ENCODE measurements at places on chromosomes 11 and 22. TPM values are rescaled to one million over a fixed set of nuclear protein-coding genes. Genes with fewer than 3 reads are reported as not detected.

NRXN2 gene
- total RNA-seq, result 6.3 TPM

ZMAT5 gene
- total RNA-seq, result 23.0 TPM

DNA sequence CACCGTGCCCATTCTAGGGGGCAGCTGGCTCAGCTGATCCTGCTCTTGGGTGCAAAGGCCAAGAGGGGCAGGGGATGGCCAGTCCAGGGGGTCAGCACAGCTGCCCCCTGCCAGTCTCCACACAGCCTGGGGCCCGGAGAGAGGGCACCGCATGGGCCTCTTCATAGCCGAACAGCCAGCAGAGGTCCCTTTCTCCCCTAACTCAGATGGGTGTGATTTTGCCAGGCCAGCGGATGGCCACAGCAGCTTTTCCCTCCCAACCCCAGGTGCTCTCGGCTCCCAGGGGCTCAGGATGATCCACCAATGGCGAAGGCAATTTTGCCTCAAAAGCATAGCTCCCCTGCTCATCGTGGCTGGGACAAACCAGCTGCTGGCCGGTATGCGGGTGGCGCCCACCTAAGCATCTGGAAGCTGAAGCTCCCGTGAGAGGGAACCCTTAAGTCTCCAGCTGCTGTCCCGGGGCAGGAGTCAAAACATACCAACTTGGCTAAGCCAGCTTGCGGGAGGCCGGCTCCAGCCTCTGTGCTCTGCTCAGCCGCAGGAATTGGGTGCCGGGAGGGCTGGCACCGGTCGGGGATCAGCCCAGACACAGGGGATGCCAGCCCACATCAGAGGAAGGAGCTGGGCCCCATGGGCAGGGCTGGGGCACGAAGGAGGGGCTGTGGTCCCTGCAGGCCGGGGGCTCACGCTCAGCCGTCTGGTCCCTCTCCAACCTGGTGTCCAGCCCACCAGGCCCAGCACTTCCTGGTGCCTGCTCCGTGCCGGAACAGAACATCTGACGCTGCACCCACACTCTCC, 30.5 kb upstream of the GNB1L start:
- no peak for DNase-seq

GRCh38 chr11:58513747-58514367, 6.0 kb upstream of the OR5B21 start:
- no peak for DNase-seq

GRCh38 chr22:31272522-31273446, 19.5 kb downstream of the PIK3IP1 start:
- no peak for DNase-seq

- no peak for DNase-seq
These were observed 388.8 kb downstream of the LUZP2 start for GRCh38 chr11:24885580-24886173.

DNA sequence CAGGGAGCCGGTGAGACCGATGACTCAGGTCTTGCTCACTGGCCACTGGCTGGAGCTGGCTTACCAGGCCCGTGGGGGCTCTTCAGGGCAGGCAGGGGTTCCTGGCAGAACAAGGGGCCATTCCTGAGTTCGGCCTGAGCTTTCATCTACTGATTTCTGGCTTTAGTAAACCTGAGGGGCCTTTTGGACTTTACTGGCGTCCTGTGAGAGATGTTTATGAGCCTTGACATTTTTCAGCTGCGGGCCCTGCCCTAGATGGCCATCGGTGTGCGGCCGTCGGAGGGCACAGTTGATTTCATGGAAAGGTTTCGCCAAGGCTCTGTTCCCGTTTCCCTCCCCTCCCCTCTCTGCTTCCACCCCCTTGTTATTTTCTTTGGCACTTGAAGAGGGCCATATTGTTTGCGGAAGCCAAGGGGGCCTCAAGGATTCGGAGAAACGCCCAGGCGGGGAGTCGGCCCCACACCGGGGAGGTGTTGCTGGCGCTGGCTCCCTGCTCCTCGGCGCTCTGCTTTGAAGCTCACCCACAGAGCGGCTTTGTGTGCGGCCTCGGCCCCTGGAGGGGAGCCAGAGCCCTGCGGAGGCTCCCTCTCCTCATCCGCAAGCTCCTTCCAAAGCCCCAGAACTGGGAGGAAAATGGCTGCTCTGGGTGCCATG, 17.7 kb downstream of the ELF5 start:
- no peak for DNase-seq

Measured in omental fat pad (tissue), 4 donors.